Activated CD4-positive, alpha-beta T cell treated with anti-CD3 and anti-CD28 coated beads, Interleukin-2, amount 50 U/mL, for 48 hours (primary cell): ENCODE measurements at places on chromosomes 2 and 18.

DNA sequence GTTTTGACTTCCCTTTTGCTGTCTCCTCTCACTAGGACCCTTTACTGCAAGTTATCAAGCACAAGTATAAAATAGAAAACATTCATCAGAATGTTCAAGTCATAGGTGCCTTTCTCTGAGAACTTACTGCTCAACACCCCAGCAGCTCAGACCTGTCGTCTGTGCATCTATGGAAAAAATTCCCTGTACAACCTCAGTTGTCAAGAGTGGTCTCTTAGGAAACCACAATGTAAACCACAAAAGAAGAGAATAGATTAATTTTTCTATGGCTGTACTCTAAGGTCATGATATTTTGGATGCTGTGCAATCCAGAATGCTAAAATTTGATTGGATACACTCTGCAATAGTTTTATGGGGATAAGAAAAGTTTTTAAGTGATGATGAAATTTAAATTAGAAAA is 84.1 kb downstream of the RBMS1 start:
- no peak for DNase-seq

DNA sequence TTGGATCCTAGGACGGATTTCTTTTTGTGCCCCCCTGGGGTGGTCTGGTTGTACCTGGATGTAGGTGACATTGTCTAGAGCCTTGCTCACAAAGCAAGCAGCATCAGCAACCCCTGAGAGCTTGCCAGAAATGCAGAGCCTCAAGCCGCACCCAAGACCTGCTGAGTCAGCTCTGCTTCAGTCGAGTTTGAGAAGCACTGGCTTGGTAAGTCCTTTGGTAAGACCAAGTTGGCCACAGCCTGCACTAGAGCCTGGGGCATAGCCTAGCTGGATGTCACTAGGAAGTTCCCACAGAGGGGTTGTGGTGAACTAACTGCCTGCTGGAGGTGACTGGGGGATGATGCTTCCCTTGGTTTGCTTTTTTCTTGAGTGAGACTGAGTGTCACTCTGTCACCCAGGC is 6.2 kb downstream of the ABCG5 start:
- no peak for DNase-seq

DNA sequence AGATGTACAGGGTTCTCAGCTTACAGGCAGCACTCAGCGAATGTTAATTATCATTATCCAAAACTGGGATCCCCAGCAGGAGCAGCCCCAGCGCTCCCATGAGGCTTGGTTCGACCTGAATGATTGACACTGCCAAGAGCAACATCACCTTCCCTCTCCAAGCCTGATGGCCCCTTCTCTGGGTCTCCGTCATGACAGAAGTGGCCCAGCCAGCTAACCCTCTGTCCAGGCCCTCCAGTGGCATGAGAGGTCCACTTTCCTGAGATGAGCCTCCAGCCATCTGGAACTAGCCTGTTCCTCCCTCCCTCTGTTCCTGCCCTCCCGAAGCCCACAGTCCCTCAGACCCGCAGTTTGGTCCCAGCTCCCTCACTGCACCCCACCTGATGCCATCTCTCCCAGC is 97.0 kb upstream of the RAB6C start:
- DNase-seq: no peak

- DNase-seq: no peak
Observed at GRCh38 chr2:16008856-16009255, 68.5 kb downstream of the MYCN start.

DNA sequence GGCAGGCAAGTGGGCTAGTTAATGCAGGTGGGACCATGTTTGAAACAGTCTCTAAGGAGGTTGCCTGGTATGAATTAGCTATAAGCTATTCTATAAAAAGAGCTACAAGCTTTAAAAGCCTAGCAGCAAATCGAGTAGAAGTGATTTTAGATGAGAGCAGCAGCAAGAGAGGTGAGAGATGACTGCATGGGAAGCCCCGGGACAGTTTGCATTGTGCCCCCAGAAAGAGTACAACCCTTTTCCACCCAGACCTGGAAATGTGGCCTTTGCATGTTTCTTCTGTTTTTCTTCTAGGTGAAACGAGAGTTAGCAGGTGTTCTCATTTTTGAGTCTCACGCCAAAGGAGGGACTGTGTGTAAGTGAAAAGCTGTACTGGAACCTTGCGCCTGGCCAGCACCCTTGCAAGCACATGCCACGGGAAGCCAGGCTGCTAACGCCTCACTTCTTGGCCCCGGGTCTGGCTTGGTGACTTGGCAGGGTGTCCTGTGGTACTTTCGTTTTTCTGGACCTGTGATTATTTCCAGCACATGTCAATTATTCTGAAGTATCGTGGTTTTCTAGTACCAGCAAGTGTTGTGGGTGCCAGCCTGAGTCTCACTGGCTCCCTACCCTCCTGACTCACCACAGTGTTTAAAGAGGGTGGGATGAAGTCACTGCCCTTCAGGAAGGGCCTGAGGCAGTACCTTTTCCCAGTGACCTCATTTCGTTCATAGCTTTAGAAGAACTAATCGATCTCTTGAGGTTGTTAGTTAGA is 90.3 kb upstream of the MAP3K20 start:
- DNase-seq: peak; percentile 1

DNA sequence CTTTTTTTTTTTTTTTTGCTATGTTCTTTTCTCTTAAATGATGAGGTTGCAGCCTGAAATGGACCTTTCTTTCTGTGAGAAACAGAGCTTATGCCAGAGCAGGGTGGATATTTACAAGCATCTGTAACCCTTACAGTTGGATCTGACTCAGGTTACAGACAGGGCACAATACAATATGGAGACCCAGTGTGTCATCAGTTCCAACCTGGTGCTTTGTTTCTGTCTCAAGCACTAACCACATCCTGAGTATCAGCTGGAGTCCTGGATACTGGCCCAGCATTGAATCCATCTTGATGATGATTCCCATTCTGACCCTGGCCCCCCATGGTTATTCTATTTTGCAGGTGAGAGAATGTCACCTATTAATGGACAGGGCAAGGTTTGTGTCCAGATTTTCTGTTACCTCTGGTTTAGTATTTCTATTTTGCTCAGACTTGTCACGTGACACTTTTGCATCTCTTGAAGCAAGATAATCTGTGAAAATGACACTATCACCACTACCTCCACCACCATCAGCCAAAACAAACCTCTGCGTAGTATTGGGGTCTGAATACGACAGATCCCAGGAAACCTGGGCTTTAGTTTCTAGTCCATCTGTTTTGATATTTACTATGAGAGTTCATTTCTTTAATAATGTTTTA is 174.0 kb downstream of the CCDC85A start:
- DNase-seq: no peak

DNA sequence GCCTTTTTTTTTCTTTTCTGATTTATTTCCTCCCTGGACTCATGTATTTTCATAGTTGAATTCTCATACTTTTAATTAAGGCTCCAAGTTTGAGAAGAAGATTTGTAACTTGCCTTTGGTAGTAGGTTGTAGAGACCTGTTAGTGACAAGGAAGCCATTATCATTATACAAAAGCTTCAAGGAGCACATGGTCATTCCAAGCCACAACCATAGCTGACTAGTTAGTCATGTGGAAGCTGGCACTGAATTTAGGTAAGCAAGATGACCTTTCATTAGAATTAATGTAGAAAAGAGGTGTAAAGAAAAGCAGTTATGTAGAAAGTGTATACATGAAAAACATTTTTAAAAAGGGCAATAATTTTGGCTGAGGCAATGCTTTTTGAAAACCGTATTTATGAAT is 89.7 kb downstream of the LRP1B start:
- no peak for DNase-seq

DNA sequence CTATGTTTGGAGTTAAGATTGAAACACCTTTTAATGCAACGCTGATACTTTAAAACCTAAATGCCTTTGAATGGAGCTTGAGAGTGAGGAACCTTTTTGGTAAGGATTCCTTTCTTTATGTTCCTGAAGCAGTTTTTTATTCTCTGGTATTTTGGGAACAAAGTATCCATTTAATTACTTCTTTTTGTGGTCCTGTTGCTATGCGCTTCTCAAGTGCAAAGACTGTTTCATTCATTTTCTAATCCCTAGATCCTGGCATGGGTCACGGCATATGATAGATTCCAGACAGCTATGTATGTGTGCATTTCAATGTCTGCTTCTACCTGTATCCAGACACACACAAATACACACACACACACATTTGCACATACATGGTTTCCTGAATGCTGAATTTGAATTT is 28.0 kb downstream of the TRPM8 start:
- DNase-seq: no peak

- DNase-seq: no peak
Observed at GRCh38 chr2:172709566-172710291, 25.9 kb upstream of the RAPGEF4 start.

DNA sequence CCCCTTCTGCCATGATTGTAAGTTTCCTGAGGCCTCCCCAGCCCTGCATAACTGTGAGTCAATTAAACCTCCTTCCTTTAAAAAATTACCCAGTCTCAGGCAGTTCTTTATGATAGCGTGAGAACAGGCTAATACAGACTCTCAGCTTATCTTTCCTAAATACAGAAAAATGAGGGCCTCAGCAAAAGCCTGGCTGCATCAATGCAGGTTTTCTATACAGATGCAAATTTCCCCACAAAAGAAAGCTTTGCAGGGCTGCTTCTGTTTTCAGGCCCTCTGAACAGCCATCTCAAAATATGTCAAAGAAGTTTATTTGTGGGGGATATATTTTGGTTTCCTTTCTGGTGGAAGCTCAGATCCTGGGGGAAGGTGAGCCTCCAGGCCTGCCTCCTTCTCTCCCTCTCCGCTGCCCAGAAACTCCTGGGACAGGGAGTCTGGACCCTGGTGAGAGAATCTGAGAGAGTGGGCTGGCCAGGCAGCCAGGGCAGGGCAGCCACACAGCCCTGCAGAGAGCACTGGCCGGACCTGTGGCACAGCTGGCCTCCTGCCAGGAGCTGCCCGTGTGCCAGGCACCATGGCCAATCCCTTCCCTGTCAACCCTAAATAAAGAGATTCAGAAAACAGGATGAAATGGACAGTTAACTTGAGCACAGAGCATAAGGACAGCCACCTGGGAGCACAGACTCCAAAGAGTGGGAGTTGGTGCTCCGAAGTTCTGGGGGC is 21.6 kb upstream of the AGXT start:
- DNase-seq: no peak

- DNase-seq: no peak
Observed at GRCh38 chr2:63553049-63553448, 35.2 kb downstream of the WDPCP start.

DNA sequence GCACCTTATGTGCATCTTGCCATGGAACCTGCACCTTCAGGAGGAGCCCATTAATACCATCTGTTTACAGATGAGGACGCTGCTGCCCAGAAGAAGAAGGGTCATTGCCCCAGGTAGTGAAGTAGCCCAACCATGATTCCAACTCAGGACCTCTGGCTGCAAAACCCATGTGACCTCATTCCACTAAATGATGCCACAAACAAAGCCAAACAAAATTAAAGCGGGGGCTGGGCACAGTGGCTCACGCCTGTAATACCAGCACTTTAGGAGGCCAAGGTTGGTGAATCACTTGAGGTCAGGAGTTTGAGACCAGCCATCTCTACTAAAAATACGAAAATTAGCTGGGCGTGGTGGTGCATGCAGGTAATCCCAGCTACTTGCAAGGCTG is 202.1 kb downstream of the EIPR1 start:
- DNase-seq: no peak

- DNase-seq: no peak
Observed at GRCh38 chr18:49837889-49838288, 24.6 kb upstream of the ACAA2 start.

GRCh38 chr2:28717339-28717758 is 34.3 kb upstream of the PPP1CB start:
- DNase-seq: no peak

DNA sequence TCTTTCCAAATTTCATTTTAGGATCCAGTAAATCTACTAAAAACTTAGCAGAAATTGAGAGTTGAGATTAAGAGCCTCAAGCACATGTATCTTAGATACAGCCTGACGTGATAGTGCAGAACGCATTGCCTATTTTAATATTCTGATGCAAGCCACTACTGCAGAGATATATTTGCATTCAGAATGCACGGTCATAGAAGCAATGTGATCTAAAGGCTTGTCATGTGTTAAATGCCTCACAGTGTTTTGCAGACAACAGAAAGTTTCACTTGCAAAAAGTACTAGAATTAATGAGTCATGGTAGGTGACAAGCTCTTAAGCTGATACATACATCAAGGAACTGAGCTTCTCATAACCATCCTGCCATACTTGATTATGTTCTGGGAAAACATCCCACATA is 886.7 kb upstream of the CHAC2 start:
- DNase-seq: no peak

DNA sequence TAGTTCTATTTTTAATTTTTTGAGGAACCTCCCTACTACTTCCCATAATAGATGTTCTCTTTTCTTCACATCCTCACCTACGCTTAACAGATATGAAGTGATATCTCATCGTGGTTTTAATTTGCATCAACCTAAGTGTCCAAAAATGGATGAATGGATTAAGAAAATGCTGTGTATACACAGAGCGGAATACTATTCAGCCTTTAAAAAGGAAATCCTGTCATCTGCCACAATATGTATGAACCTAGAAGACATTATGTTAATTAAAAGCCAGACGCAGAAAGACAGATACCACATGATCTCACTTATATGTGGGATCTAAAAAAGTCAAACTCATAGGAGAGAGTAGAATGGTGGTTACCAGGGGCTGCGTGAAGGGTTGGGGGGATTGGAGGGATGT is 113.0 kb downstream of the PTRHD1 start:
- DNase-seq: no peak

DNA sequence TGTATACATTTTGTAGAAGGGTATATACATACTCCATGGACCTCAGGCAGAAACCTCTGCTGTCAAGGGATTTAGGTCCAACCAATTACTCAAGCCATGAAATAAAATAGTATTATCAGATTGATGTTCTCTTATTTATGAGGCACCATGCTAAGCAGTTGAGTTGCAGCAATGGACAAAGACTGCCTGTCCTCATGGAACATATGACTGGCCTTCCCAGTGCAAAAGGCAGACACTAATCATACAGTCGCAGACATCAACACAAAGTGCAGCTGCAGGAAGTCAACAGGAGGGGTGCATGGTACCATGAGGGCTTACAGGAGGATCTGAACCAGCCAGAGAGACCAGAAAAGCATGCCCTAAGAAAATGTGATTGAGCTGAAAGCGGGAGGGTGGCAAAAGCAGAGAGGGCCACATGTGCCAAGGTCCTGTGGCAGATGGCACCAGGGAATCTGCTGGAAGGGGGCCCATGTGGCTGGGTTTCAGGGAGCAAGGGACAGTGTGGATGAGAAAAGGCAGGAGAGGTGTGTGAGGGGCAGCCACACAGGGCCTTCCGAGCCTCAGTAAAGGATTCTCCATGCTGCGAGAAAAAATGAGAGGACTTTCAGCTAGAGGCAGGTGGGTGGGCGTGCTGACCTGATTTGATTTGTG is 61.4 kb upstream of the RNF152 start:
- DNase-seq: no peak

GRCh38 chr18:78984941-78985784 is 5.5 kb downstream of the SALL3 start:
- DNase-seq: no peak

DNA sequence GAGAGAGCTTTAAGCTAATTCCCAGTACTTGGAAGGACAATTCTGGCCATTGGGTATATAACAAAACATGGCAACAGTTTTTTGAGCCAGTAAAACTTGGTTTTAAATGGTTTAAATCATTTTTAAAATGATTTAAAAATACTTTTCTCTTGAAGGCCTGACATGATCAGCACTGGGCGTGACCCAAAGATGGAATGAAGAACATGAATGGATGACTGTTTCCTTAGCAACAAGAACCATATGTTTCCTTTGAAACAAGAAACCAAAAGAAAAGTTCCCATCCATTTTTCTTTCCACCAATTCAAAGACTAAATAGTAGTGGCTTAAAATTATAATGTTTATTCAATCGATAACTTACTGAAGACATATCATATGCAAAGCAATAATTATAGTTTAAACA is 348.3 kb upstream of the FIGN start:
- DNase-seq: no peak
